ENCODE measurements at places on chromosomes 5 and 9.
A peak's percentile ranks its signal among the peaks of the same experiment; 100 is the strongest.

DNA sequence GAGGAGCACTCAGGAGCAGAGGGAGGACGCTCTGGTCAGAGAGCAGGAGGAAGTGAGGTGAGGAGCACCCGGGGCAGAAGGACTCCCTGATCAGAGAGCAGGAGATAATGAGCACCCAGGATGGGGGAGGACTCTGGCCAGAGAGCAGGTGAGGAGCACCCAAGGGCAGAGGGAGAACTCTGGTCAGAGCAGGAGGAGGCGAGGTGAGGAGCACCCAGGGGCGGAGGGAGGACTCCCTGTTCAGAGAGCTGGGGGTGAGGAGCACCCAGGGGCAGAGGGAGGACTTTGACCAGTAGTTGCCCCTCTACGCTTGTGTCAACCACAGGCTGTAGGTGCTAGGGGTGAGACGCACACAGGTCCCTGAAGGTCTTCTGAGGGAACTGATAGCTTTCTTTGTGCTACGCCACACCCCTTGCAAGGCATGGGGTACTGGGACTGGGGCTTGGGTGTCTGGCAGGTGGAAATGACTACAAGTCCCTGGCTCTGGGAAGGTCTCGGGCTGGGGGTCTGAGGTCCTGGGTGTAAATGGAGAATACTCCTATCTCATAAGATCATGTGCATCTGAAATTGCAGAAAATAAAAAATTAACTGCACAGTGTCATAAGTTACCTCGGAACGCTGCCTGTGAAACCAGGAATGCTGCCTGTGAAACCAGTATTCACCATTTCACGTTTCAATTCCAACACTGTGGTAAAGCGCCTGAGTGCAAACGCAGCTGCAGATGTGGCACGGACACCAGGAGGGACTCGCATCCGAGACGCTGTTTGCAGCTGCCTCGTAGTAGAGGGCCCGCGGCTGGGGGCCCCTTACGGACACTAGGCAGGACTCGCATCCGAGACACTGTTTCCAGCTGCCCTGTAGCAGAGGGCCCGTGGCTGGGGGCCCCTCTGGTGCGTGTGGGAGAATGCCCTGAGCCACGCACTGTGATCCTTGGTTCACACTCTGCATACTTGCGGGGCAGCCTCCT is 27.0 kb upstream of the SLC6A3 start:
- no peak for DNase-seq

DNA sequence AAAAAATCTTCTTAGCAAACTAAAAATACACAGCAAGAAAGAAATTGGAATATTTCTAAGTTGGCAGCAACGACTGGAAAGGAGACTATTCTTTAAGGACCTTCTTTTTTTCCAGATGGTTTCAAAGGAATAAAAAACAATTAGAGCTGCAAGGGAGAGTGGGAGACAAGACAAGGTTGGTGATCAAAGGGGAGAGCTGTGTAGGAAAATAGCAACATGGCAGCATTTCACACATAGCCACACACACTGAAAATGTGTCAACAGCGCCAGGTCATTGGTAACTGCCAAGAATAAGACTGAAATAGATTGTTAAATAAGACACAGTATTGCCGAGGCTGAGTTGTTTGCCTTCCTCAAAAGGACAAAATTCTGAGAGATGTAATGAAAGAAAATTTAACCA is 88.1 kb upstream of the TLE1 start:
- no peak for DNase-seq

DNA sequence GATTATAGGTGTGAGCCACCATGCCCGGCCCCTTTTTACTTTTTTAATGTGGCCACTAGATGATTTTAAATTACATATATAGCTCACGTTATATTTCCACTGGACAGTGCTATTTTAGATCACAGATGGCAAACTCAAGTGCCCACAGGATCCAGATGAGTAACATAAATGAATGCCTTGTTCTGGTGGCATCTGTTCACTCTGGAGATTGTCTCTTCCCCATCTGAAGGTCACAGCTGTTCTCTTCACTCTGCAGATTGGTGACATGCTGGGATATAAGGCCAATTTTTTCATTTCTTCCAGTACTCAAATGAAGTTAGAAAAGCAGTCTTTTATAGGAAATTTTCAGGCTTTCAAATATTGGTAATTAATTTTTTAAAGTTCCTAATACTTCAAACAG is 160.1 kb downstream of the DOCK8 start:
- no peak for DNase-seq

DNA sequence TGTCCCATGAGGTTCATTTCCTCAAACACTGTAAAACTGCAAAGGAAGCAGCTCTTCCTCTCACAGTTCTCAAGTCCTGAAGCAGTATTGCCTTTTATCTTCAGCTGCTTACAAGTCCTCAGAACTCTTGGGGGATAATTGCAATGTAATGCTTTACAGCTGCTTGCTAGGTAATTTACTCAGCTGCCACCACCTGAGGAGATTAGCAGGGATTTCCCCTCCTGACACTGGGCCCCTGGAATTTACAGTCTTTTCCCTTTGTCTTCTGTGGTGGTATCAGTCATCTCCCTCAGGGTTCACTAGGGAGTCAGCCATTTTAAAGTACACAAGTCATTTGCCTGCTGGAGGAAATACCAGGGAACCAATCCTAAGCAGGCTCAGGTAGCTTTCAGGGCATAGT is 754.3 kb upstream of the GRAMD2B start:
- no peak for DNase-seq

GRCh38 chr9:95981761-95982390 is 106.4 kb downstream of the ERCC6L2 start:
- peak; percentile 24 for DNase-seq

Measured in fibroblast of skin of abdomen (primary cell).